Activated T-helper 17 cell treated with anti-CD3 and anti-CD28 coated beads, Interleukin-2, amount 50 U/mL, for 72 hours (primary cell): ENCODE measurements at places on chromosomes 7 and 10.

DNA sequence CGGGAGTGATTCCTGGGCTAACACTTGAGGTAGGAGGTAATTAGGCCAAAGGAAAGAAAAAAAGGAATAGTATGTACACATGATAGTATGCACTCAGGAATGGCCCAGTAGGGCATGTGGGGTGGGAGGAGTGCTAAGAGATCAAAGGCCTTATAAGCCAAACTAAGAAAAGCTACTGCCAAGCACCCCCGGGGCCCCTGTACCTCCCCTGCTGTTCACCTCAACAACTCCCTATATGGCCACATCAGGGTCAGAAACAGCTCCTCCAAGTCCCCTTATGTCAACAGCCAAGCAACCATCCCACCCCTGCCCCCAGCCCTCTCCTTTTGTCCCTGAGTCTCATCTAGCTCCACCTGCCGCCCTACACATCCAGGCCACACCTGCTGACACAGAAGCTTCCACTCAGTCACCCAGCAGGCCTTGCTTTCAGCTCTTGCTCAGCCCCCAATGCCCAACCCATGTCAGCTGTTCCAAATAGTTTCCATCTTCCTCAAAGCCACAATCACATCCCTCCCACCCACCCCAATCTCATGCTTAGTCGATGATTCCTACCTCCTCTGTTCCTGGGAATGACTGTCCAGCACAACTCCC, 80.2 kb downstream of the SORBS1 start:
- ATAC-seq = peak; percentile 26

DNA sequence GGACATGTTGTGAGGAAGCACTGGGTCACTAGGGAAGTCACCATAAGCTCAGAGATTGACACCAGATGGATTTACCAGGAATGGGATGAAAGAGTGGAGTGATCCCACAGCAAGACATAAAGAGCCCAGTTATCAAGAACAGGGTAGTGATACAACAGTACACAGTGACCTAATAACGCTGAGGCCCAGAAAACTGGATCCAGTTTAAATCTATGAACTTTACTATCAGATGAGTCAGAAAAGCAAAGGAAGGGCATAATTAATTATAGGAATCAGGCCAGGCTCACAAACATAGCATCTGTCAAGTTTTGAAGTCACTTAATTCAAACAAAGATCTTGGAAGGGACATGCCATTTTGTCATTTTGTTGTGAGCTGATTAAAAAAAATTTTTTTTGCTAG, 73.5 kb downstream of the LRRN3 start:
- no peak for ATAC-seq

DNA sequence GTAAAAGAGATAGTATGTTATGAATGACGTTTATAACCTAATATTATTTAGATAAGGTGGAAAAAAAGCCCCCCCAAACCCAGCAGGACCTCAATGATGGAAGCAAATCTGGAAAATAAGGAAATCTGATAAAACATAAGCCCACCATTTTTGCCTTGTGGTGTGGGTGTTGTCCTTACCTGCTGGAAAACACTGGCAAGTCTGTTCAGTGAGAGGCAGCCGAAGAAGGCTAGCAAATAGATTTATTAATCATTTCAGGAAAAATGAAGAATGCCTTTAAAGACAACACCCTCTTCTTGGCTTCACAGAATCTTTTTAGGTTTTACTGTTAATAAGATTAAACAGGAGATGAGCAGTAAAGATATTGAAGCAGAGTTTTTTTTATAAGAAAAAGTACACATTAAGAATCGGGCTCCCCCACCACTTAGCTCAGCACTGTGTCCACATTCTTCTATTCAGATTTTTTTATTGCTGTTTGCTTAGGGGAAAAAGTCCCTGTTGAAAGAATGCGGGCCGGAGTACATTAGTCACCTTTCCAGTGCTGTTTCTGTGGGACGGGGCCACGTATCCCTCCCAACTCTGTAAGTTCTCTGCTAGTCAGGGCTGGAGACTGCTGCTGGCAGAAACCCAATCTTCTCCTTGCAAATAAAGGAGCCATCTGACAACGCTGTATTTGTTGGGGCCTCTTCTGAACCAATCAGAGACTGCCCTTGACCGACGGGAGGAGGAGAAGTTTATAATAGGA, 104.1 kb downstream of the EVX1 start:
- no peak for ATAC-seq

GRCh38 chr7:95687759-95688343, 84.5 kb upstream of the DYNC1I1 start:
- no peak for ATAC-seq

DNA sequence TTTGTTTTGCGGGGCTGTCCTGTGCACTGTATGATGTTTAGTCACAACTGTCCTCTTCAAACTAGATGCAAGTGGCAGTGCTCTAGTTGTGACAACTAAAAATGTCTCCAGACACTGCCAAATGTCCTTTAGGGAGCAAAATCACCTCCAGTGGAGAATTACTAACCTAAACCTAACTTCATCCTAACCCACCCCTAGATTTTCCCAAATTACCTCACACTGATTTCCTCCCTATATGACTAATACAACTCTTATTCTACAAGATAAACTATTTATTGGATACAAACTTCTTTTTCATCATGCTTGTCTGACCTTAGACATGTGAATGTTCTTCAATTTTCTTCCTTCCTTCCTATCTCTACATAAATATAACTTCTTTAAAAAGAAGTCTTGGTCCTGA, 26.4 kb downstream of the PNPLA8 start:
- no peak for ATAC-seq

DNA sequence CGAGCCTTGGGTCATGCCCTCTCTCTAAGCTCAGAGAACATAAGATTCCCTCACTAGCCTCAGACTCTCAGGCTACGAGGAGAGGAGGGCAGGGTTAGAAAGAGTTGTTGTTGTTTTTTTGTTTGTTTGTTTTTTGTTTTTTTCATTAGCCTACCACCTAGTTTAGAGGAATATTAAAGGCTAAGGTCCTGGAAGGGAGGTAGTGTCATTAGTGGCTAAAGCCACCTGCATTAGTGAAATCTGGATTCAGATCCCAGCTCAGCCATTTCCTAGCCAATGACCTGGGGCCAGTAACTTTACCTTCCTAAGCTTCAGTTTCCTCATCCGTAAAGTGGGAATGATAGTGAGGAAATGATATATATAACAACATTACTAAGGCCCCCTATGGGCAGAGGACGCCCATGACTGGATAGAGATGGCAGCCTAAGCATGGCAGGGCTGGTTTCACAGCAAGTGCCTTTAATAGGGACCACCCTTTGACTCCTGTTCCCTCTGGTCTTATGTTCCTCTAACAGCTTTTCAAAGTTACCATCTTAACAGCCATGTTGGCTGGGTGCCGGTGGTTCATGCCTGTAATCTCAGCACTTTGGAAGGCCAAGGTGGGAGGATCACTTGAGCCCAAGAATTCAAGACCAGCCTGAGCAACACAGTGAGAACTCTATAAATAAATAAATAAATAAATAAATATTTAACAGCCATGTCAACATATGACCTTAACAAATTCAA, 5.1 kb downstream of the DDIT4 start:
- ATAC-seq = no peak

DNA sequence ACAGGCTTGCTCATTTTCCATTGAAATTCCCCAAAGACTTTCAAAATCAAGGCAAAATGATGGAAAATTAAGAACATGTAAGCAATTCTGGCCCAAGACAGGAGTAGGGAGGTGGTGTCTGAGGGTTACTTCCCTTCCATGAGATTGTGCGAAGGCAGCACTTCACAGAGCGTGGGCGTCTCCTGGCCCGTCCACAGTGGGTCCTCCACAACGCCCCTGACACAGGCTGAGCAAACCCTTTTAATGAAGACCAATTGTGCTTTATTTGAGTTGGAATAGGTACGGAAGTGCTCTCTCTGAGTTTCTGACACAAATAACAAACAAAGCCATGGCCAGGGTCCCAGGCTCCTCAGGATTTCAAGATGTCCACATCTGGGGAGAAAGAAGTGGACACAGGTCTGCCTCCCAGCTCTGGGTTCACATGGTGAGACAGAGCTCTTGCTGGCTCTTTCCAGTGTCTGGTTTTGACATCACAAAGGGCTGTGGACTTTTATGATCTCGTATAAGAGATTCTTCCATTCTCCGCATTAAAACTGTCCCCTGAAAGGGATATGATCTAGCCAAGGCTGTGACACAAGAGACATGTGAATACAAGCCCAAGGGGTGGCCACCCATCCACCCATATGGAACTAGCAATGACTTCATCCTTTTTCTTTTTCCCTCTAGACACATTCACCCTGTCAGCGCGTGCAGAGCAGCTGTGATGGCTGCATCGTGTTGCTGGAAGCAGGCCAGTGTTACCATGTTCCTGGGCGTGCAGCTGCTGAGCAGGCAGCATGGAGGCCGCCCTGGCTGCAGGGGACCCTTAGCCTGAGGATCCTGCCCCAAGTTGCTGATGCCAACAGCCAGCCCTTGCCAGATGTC, 145.6 kb downstream of the ADAM12 start:
- ATAC-seq = no peak

DNA sequence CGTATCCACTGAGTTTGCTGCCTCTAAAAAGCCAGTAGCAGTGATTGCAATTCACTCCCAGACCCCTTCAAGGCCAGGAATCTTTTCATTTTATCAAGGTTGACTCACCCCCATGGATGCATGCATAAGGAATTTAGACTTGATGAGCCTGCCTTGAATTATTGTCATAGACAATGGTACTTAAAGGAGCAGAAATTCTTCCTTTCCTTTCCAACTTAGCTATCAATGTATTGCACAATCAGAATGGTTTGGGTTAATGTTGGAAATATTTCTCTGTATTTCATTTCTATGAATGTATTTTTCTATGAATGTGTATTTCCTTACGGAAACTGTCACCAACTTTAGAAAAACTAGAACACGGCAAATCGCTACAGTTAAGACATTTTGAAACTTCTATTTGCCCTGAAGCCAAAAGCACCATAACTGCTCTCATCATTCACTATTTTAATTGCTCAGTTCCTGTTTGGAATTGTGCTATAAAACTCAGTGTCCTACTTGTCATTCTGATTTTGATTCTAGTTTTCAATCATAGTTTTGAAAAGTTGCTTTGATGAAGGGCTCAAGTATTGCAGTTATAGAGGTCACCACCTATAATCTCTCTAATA, 355.7 kb upstream of the AKR1E2 start:
- no peak for ATAC-seq

- no peak for ATAC-seq
These were observed 251.3 kb downstream of the CAMK1D start for GRCh38 chr10:12600652-12601051.

GRCh38 chr10:7659560-7659959, 7.2 kb downstream of the ITIH5 start:
- ATAC-seq = no peak

- ATAC-seq = no peak
These were observed 275.5 kb downstream of the ABCA13 start for GRCh38 chr7:48446721-48447120.

GRCh38 chr10:123133541-123134342, 2.0 kb upstream of the HMX3 start:
- no peak for ATAC-seq

GRCh38 chr10:53005612-53006345, 233.2 kb upstream of the MBL2 start:
- ATAC-seq = no peak

DNA sequence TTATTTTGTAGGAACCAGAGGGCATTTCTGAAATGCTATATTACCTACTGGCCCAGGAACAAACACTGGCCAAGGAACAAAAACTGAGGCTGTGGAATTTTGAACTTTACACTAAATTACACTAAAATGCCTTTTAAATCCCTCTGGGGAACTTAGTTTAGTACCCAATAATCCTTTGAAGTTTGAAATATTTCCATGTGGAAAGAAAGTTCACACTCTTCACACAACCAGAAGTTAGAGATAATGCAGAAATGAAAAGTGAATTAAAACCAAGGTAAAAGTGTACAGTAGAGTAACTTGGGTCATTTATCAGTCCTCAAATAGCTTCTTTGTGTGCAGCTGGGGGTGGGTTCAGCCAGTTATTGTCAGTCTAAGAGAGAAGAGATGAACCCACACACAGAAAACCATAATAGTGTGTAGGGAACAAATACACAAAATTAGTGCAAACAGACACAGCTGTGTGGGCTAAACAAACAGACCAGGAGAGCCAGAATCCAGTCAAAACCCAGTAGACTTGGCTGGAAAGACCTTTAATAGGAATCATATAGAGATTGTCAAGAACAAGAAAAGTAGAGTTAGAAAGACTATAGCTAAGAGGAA, 46.5 kb upstream of the DGKI start:
- ATAC-seq = no peak

DNA sequence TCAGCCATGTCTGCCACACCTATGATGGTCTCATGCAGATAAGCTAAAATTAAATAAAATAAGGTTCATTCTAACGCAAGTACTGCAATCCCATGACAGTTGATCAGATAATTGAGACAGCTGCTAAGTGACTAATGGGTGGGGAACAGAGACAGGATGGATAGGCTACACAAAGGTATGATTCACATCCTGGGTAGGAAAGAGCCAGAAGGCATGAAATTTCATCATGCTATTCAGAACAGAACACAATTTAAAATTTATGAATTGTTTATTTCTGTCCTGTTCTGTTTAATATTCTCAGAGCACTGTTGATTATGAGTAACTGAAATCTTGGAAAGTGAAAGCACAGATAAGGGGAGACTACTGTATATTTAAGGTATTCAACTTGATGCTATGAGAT, 381.8 kb upstream of the SORCS1 start:
- ATAC-seq = no peak

DNA sequence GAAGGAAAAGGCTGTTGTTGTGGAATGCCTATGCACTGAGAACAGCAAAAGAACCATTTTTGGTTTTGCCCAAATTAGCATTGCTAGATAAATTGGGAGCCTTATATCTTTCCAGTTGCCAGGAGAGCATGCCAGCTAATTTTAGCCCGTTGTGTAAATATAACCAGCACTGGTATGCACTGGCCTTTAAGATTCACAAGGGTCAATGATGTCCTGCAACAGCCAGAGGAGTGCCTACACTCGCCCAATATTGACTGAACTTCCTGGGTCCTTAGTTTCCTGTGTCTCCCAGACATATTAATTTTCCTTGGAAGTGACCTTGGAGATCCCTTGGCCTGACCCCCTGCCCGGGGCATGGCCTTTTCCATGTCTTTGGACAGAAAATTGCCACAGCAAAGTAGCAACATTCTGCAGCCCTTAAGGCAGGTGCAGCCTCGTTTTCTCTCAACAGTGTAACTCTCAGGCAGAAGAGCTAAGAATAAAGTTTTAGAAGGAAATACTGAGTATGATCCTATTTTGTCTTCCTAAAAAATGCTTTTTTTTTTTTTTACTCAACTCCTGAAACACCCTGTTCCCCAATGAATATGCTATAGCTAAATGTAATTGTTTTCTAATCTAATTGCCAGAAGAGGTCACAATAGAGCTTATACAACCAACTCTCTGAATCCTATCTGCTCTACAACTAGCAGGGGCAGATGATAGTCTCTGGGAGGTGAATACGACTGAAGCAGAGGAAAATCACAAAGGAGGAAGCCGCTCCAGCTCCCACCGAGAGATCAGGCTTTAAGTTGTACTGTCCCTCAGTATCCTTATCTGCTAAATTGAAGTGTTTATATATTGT, 131.9 kb upstream of the PCGF5 start:
- ATAC-seq = peak; percentile 37

DNA sequence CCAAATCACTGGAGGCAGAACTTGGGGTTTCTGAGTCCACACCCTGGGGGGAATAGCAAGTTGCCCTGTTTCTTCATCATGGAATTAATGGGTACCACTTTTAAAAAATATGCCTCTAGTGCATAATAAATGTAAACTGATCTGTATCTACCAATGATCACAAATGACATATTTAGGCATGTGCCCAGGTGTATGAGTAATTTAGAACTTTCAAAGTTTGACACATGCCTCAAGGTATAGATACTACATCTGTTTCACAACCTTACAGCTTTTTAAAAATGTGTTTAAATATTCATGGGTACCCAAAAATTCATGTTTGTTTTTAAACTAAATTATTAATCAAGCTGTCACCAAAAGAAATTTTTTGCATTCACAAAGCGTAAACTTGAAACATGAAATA, 226.0 kb downstream of the KIAA1217 start:
- peak; percentile 68 for ATAC-seq
